ENCODE measurements at places on chromosomes 6 and 20.

DNA sequence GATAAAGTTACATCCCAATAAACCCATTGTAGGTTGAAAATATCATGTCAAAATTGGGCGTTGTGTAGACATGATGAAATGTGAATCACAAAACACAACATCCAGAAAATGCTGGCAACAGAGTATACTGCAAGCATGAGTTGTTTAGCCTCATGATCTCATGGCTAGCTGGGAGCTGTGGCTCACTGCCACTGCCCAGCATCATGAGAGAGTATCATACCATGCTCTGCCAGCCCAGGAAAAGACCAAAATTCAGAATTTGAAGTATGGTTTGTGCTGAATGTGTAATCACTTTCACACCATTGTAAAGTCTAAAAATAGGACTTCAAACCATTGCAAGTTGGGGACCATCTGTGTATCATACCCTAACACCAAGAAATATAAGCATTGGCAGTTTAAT, 45.2 kb upstream of the SMAP1 start:
- DNase-seq: no peak

DNA sequence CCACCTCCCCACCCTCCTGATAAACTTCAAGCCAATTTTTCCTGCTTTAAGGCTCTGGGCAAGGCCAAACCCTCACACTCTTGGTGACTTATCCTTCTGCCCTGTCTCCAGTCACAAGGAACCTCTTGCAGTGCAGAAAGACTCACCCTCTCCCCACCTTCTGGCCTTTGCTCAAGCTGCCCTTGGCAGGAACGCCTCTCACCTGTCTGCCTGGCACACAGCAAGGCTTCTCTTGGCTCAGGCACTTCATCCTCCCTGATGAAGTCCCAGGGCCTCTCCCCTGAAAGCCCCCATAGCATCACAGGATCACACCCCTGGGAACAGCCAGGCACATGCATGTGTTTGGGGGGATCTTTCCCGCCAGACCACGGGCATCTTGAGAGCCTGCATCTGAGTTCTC, 68.8 kb upstream of the NNAT start:
- DNase-seq: no peak

- peak; percentile 28 for DNase-seq
Measured at GRCh38 chr20:4601630-4602296, 119.9 kb upstream of the PRND start.

GRCh38 chr20:35174458-35175216, 2.8 kb downstream of the PROCR start:
- peak; percentile 69 for DNase-seq

DNA sequence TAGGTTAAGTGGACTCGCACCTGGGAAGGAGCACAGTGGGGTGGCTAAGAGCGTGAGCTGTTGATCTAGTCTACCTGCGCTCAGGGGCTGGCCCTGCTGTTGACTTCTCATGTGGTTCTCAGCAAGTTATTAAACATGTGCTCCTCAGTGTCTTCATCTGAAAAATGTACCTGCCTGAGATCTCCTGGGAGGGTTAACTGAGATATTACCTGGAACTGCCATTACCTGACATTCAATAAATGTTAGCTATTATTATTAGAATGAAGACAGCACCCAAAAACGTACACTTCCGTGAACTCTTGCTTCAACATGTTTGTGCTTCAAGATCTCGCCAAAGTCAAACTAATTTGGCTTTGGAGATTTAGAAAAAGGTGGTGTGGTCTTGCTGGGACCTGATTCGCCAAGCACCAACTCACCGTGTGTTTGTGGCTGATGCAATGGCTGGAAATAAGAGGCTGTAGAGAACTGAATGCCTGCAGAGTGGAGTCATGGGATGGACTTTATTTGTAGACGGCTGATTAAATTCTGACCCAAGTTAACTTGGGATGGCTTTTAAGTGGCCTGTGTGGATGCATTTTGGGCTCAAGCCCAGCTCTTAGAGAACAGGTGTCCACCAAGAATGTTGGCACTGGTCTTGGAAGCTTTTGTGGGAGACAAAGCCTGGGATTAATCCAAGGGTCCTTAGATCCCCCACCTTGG, 692.9 kb downstream of the QKI start:
- DNase-seq: no peak

DNA sequence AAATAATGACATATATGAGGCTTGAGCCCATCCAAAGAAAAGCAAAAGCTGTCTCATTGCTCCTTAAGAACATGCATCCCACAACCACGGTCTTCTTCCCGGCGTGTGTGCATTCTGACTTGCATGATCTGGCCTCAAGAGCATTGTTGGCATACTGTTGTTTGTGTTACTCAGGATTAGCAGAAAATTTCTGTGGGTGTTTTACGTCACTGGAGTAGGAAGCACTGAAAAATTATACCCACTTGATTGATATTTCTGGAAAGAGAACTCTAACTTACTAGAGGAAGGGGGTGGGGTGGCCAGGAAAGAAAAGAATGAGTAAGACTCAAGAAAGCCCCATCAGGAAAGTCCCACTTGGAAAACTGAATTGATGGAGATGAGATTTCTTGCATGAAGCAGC, 326.2 kb upstream of the PRDM1 start:
- peak; percentile 49 for DNase-seq

DNA sequence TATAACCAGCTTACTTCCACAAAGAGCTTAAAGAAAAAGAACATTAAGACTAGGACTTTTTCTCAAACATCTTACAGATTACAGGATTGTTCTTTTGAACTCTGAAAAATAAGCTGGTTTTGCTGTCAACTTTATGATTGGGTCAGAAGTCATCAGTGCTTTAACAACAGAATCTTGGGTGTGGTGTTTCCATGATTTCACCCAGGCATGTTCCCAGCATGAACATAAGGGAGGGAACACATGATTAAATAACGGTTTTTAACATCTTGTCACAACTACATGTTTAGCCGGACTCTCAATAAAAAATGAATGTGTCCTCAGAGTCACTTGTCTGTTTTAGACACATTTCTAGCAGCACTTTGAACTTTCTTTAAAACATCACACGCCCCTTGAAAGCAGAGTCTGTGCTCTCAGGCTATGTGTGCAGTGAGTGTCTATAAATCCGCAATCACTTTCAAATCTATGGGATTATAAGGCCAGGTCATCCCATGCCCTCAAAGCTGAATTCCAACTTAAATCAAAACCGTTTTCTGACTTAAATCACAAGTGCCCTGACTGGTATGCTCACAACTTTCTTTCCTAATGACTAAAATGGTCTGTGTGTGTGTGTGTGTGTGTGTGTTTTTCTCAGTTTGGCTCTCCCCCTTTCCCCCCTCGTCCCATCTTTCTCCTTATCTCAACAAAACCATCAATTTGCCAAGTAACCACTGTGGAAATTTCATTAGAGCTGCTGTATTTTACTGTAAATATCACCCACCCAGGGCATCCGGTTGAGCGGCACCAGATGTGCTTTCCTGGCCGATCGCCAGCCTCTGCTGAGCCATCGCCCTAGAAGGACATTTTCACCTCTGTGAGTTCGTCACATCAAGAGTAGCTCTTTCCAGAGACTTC, 216.8 kb upstream of the DTNBP1 start:
- peak; percentile 72 for DNase-seq

- DNase-seq: no peak
Measured at GRCh38 chr6:37558168-37558567, 58.5 kb upstream of the CCDC167 start.

DNA sequence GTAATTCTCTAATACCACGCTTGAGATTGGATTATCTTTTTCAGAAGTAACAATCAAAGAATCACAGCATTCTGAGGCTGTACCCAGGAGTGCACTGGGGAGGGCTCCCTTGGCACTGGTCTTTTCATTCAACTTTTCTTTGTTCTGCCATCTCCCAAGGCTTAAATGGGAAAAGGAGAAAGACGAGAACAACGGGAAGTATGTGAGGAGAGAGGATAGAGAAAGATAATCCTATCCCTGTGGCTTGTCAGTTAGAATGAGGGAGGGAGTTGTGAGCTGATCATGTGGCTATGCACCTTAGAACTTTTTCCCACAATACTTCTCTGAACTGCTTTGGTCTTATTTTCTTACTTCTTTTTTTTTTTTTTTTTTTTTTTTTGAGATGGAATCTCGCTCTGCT, 83.1 kb downstream of the CAP2 start:
- DNase-seq: no peak

- no peak for DNase-seq
Measured at GRCh38 chr20:33671573-33672288, 2.5 kb downstream of the NECAB3 start.

GRCh38 chr6:41717392-41717736, 18.0 kb downstream of the TFEB start:
- DNase-seq: no peak

DNA sequence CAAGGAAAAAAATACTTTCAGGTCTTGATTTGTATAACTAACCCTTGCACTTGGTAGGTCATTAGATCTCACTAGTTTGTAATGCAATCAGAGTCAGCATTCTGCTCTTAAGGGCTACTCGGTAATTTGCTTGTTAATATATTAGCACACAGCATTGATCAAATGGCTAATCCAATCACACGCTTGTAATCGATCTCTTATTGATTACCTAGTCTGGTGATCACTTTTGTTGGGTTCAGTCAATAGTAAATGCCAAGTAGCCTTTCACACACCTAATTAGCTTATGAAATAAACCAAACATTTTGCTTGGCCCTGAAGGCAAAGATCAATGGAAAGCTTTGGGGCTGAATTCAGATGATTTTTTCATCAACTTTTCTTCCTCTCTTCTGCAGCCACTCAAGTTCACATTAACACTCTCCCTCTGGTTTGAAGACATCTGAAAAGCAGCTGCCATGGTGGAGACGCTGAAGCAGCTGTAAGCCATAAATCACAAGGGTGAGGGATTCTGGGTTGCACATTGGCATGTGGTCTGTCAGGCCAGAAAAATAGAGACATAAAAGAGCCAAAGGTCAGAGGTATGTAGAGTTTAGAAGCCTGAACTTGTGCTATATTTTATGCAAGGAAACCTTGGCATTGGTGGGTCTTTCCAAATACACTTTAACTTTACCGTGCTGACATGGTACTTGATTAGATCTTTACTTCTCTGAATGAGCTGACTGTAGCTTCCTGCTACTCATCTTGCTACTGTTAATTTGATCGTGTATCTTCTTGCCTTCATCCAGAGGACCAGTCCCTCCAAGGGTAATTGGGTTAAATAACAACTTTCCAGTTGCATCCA, 234.4 kb downstream of the SIM1 start:
- no peak for DNase-seq

DNA sequence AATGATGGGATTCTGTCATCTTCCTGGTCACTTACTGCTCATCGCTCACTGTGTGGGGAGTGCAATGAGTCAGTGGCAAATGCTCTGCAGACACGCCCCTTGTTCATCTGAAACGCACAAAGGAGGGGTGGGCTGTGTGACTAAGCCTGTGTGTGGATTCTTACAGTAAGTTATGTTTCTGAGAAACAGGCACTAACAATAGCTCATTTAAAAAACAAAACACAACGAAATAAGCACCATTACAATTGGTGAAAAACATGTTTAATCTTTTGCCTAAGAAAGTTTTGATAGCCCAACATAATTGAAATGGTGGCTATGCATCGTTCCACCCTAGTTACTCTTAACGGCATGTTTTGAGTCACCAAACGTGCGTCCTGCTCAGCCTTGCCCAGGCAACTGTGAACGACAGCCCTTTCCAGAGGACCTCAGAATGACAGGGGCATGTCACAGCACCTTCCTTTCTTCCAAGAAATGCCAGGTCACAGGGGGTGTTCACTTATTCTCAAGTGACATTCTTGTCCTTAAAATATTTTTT, 118.4 kb upstream of the SGK1 start:
- peak; percentile 94 for DNase-seq

DNA sequence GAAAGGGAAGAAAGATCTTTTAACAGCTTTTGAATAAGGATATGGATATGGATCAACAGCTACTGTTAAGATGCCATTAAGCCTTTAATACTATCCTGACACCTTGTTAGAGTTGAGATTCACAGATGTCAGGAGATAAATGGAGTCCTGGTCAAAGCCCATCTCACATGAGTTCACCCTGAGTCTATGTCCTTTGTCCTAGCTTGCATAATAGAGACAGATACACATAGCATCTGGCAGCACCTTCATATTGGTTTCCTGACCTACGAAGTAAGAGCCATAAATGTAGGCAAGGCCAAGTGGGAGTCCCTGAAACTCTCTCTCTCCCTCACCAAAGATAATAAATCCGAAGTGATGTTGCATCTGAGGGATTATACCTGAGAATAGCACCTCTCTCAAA, 79.1 kb upstream of the F13A1 start:
- no peak for DNase-seq

- DNase-seq: no peak
Measured at GRCh38 chr20:22525069-22525820, 59.1 kb downstream of the FOXA2 start.

GRCh38 chr6:116106146-116106545, 5.5 kb downstream of the NT5DC1 start:
- DNase-seq: no peak

- DNase-seq: no peak
Measured at GRCh38 chr20:18284805-18285533, 3.4 kb upstream of the ZNF133 start.

DNA sequence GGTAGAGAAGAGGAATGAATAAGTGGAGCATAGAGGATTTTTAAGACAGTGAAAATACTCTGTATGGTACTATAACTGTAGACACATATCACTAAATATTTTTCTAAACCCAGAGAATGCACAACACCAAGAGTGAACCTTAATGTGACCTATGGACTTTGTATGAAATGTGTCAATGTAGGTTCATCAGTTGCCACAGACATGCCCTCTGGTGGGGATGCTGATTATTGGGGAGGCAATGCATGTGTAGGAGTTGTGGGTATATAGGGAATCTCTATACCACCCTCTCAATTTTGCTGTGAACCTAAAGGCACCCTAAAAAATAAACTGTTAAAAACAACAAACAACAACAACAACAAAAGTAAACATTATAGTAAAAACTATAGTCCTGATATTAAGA, 293.7 kb downstream of the RNF144B start:
- DNase-seq: no peak

DNA sequence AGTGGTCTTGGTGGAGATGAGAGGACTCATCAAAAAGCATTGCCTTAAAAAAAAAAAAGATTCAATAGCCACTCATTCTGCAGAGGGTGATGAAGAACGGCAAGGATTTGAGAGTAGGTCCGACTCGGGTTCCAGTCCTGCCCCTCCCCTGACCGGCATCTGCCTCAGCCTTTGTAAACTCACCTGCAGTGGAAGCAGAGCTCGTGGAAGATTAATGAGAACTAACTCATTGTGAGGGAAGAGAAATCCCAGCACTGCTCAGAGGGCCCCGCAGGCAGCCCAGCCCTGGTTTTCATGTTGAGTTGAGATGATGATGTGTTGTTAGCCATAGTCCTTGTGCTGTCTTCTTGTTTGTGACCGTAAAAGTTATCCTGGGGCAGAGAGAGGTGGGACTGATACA, 59.4 kb downstream of the GCNT2 start:
- no peak for DNase-seq

DNA sequence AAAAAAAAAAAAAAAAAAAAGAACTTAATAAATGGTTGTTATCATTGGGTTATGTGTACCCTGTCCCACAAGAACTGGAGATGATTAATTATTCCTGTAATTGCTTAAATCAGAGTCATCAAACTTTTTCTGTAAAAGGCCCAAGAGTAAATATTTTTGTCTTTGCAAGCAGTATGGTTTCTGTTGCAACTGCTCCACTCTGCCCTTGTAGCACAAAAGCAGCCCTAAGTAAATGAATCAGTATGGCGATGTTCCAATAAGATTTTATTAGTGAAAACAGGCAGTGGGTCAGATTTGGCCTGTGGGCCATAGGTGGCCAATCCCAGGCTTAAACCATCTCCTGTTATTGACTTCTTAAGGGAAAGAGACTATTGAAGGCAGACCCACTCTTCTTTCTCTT, 252.7 kb downstream of the TSHZ2 start:
- DNase-seq: peak; percentile 43

- peak; percentile 38 for DNase-seq
Measured at GRCh38 chr6:167141667-167142432, 15.9 kb downstream of the GPR31 start.

GRCh38 chr6:80105972-80106417, 476 bp upstream of the BCKDHB start:
- no peak for DNase-seq
